Ammon's horn (tissue), 1 donor: ENCODE measurements at places on chromosomes 7 and 10.
A peak's percentile ranks its signal among the peaks of the same experiment; 100 is the strongest.

GRCh38 chr10:101415884-101416283, 61.9 kb downstream of the BTRC start:
- no peak for DNase-seq

- no peak for DNase-seq
These were observed 176.2 kb upstream of the GDF10 start for GRCh38 chr10:47123716-47124288.

- peak; percentile 39 for DNase-seq
These were observed 20.3 kb upstream of the IGF2BP3 start for GRCh38 chr7:23490357-23491135.

DNA sequence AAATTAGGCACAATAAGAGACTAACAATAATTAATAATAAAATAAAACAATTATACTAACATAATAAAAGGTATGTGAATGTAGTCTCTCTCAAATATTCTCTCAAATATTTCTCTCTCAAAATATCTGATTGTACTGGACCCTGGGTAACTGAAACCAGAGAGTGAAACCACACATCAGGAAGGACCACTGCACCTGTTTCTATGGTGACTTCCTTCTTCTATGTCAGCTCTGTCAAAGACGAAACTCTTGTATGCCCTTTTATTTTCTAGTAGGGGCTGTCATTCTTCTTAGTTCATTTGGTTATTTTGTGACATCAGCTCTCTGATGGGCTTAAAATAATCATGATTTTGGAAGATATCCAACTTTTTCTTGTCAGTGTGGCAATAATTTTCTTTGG, 428.0 kb upstream of the TPK1 start:
- DNase-seq, result no peak

DNA sequence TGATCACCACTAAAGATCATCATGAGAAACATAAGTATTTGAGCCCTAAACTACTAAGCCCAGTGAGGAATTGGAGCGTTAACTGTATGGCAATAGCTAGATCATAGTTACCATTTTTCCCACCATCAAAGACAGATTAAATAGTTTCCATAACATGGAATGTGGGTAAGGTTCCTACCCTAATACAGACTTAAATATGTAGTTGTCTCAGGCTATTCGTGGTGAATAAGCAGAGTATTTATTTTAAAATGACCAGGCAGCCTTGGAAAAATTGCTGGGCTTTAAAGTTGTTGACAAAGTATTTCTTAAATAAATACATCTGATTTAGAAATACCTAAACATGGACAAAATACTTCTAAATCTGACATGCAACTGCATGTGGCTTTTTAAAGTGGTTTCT, 106.8 kb downstream of the NT5C2 start:
- DNase-seq, result no peak

- DNase-seq, result no peak
These were observed 51.2 kb upstream of the NXPH1 start for GRCh38 chr7:8382004-8382730.

GRCh38 chr7:142696456-142697179, 52.7 kb upstream of the PRSS1 start:
- DNase-seq, result no peak

GRCh38 chr10:128461991-128462390, 335.8 kb upstream of the MKI67 start:
- no peak for DNase-seq

- DNase-seq, result no peak
These were observed 12.0 kb upstream of the RHOBTB1 start for GRCh38 chr10:60955957-60956425.

- peak; percentile 8 for DNase-seq
These were observed 642.5 kb downstream of the ACTR3B start for GRCh38 chr7:153401795-153402720.
